Endothelial cell of umbilical vein (primary cell): ENCODE measurements at places on chromosomes 12 and 14. TPM values are rescaled to one million over a fixed set of nuclear protein-coding genes. Genes with fewer than 3 reads are reported as not detected.
A peak's percentile ranks its signal among the peaks of the same experiment; 100 is the strongest.

DNA sequence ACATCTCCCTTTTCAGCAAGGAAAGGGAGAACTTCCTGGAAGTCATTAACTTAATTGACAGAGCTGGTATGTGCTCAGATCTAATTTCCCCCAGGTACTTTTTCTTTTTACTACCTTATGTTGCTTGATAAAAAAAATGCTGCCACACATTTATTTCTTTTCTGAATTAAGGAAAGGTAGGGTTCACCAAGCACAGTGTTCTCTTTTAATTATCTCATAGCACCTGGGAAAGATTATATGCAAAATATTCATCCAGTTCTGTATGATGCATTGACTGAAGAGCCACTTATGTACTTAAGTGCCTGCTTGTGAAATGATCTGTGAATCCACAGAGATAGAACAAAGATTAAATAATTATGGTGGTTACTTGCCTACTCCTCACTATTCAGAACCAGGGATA lies 25.1 kb downstream of the KCNC2 start:
- DNase-seq, result no peak

DNA sequence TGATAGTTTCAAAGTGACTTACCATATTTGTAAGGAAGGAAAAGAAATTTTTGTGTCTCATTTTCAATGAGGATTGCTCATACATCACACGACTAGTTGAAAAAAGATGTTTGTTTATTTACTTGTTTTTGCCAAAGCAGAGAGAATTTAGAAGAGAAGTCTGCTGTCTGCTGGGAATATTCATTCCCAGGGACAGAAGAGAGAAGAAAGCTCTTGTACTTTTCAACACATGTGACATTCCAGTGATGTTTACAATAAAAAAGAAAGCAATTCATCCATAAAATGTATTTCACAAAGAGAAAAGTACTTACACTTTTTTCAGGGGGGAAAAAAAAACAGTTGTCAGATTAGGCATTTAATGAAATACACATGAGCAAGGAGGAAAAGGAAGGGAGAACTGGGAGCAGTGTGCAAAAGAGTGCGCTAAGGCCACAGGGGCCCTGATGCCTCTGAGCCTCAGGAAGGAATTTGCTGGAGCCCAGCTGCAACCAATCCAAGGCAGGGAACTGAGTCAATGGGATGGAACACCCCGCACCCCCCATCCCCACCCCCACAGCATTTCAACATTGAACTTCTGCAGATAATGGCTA lies 115.0 kb downstream of the RPAP3 start:
- no peak for DNase-seq

- no peak for DNase-seq
Observed at GRCh38 chr12:51322452-51322851, 1.5 kb downstream of the BIN2 start.

DNA sequence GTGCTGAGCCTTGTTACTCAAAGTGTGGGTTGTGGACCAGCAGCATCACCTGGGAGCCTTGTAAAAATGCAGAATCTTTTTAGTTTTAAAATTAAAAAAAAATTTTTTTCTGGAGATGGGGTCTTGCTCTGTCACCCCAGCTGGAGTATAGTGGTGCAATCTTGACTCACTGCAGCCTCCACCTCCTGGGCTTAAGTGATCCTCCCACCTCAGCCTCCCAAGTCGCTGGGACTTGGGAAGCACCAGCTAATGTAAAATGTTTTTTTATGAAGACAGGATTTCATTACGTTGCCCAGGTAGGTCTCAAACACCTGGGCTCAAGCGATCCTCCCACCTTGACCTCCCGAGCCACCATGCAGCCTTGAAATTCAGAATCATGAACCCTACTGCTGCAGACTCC lies 14.4 kb downstream of the MYBPC1 start:
- no peak for DNase-seq

GRCh38 chr14:95895720-95896119 lies 19.1 kb downstream of the TUNAR start:
- DNase-seq, result no peak

DNA sequence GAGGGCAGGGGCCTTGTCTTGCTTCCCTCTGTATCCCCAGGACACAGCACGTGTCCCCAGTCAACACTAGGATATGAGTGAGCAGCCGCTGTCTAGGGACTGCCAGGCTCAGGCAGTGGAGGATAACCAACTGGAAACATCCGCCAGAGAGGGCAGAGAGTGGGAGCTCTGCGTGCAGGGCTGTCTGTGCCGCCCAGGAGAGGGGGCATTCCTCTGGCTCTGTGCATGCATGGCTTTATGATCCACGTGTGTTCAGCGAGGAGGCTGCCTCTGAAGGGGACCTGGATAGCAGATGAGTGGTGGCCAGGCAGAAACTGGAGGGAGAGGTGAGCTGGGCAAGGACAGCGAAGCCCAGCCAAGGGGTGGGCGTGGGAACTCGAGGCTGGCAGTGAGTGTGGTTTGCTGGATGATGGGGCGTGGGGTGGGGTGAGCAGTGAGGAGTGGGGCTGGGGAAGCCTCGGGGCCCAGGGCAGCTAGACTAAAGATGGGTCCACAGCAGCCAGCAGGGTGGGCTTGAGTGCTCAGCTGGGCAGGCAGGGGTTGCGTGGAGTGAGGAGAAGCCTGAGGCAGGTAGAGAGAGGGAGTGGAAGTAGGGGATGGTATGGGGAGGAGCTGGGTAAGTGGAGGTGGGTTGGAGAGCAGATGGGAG lies 72.9 kb downstream of the PRIMA1 start:
- no peak for DNase-seq

- no peak for DNase-seq
Observed at GRCh38 chr14:66496188-66496807, 10.1 kb downstream of the CCDC196 start.

GRCh38 chr14:51207621-51208020 lies 32.4 kb upstream of the TMX1 start:
- no peak for DNase-seq

DNA sequence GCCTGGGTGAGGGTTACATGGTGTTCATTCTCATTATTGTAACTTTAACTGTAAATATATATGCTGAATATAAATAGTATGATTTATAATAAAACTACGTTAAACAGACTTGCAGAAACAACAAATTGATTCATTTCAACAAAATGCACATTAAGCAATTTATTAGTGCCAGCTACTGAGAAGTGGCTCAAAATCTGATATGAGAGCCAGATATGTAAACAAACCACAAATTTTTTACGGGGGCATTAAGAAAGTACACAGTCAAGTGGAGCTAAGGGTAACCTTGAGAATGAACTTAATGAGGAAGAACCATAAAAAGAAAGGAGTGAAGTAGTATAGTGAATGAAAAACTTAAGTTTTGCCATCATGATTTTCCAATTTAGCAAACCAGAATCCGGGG lies 40.3 kb downstream of the CEP128 start:
- DNase-seq, result no peak

DNA sequence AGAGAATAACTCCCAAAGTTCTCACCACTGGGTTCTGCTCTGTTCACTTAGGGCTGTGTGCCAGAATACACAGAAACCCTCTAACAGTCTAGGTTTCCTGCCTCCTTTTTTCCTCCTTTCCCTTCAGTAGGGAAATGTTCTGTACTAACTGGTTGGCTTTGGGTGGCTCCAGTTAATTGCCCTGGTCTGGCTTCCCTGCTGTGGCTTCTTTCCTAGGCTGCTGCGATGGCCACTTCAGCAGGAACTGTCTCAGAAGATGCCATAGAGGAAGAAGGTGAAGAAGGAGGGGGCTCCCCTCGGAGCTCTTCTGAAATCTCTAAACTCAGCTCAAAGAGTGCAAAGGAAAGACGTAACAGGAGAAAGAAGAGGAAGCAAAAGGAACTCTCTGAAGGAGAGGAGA lies 115.2 kb downstream of the SCN8A start:
- peak; percentile 44 for DNase-seq

DNA sequence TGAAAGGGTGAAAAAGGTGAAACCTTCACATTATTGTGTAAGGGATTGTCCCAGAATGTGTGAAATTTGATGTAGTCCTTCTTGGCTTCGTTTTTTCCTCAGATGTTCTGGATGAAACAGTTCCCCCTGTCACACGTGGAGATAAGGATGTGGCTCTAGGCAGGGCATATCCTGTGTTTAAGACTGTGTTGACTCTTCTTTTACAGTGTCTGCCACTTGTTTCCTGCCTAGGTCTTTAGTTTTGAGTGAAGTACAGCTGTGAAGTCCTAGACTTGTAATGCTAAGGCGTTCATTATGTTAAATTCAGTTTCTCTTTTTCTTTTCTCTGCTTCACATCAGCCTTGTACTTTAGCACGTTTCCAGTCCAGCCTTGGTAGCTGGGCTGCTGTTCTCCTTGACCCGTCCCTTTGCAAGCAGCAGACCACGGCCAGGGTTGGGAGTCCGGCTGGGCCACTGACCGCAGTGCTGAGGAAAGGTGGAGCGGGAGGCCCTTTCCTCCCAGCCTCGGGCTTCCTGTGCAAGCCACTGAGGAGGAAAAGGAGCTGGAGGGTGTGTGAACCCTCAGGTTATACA lies 59.1 kb downstream of the RASSF3 start:
- DNase-seq, result peak; percentile 81

- DNase-seq, result no peak
Observed at GRCh38 chr12:29807129-29807528, 23.4 kb upstream of the TMTC1 start.

DNA sequence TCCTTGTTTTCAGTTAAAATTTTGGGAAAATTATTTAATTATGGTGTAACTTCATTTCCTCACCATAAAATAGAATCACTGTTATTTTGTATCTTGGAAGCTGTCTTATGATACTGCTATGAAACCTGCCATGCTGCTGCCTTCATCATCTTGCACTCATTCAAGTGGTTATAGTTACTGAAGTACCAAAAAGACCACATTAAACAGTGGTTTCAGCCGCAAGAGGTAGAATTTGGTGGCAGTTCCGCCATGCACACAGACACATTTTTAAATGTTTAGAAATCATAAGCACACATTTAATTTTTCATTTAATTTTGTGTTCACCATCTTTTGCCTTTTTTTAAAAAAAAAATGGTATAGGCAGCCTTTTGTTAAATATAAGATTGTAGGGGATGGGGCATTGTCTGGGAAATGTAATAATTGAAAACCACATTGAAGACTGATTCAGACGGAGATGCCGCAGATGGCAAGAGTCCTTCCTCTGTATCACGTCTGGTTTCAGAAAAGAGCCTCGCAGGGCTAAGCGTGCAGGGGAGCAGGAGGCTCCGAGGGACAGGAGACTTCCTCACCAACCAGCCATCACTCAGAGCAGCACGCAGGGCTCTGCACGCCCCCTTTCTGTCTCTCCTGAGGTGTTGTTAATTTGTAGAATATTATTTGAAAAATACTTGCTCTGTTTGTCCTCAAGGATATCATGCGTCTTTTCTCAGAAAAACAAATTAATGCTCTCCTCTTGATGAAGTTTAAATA lies 115.2 kb upstream of the PELI2 start:
- DNase-seq, result no peak

The ZNF605 gene
- polyA plus RNA-seq, result 2.4 TPM in 2 replicates

The CDCA4 gene
- polyA plus RNA-seq, result 29.9 and 35.5 TPM in 2 replicates

The B4GALNT3 gene
- polyA plus RNA-seq, result 0.07 TPM in 1 of 2 replicates, not detected in the other

The ITGA5 gene
- polyA plus RNA-seq, result 657 and 731 TPM in 2 replicates

The PIGH gene
- 18.0 and 20.2 TPM in 2 replicates for polyA plus RNA-seq
